ENCODE measurements at places on chromosomes 2 and 18.
A peak's percentile ranks its signal among the peaks of the same experiment; 100 is the strongest.

- no peak for DNase-seq
Observed at GRCh38 chr2:69013142-69013839, at the start of gene ANTXR1. TSS of gene ANTXR1 (plus strand) at chr2:69013179. CDS start at chr2:69013500, 321 bp downstream.

DNA sequence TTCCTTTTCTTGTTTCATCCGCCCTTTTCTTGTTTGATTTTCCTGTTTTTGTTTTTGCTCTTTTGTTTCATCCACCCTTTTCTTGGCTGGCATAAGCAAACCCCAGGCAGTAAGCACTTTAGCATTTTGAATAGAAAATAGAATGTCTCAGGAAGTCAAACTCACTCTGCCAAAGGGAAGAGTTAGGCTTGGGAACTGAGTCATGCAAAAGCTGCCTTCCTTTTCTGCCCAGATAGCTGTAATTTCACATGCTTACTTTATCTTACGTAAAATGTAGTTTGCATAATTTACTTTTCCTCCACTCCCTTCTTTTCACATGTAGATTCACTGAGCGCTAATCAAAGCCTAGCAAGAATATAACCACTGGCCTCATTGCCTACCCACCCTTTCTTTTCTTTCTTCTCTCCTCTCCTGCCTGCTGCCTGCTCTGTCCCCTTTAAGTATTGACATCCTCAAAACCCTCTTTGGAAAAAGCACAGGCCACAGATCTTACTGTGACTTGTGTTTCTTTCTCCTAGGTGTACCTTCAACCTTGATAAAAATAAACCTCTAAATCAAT lies 48.4 kb downstream of the CNGA3 start:
- DNase-seq, result no peak

GRCh38 chr18:22174341-22175145 lies 5.2 kb downstream of the GATA6 start:
- DNase-seq, result no peak

GRCh38 chr2:177398290-177398683 lies 5.7 kb downstream of the AGPS start:
- DNase-seq, result no peak

DNA sequence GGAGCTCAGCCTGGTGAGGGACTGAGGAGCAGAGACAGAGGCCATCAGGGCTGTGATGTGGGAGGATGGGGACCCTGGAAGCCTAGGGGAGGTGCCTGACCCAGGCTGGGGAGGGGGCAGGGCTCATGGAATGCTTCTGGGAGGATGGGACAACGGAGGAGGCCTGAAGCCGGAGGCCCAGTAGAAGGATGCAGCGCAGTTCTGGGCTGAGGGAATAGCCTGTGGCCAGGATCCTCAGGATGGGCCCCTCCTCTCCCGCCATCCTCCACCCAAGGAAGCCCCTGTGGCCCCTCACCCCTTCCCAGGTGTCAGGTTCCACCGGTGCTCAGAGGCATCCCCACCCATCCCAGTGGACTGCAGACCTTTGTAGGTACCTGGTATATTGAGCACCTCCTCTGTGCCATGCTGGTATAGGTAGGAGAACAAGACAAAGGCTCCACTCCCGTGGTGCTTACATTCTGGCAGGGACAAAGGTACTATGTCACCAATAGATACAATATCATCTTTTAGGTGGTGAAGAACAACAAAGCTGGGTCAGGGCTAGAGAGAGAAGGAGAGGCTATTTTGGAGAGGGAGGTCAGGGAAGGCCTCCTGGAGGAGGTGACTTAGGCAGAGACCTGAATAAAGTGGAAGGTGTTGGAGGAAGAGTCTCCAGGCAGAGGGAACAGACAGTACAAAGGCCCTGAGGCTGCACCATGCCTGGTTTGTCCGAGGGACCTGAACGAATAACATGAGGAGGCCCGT lies 2.7 kb downstream of the ZAP70 start:
- DNase-seq, result no peak

DNA sequence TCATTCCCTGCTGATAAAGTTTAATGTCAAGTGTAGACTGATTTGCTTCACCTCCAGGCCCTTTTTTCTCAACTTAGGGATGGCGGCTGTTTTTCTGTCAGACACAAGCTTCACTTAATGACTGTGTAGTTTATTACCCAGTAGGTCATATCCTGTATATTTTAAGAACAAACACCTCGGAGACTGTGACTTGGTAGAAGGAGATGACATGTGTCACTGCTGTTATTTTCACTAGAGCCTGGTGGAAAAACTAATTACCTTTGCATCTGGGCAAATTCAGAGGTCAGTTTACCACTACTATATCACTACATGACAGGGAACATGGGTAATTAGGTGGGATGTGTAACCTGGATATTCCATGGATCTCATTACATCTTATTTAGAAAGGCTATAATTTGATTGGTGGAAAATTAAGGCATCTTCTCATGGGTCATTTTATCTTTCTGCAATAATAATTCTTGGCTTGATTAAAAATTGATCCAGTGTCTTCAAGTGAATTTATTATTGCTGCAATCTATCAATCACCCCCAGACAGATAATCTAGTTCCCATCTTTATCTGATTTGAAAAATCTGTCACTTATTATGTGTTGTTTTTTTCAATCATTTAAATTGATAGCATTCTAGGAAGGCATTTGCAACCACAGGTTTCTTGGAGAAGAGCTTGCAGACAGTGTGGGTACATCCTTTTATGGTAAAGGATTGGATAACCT lies 353.8 kb upstream of the SPRED2 start:
- DNase-seq, result no peak

GRCh38 chr2:114754907-114755563 lies 312.6 kb downstream of the DPP10 start:
- no peak for DNase-seq

- no peak for DNase-seq
Observed at GRCh38 chr18:43681661-43682060, 404.4 kb upstream of the SYT4 start.

DNA sequence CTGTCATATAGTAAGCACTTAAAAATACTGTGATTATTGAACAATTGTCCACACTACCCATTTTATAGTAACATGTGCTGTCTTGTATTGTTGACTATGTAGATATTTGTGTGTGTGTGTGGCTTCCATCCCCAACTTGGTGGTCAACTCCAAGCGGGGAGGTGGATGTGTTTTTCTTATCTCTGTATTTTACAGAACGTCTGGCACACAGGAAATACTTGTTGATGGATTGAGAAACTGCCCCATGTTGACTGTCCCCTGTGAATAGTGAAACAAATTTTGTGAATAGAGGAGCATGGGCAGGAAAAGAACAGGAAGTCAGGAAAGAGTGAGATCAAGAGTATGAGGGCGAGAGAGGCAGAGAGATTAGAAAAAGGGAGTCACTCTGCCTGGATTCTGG lies 83.6 kb downstream of the CELF4 start:
- no peak for DNase-seq

- peak; percentile 28 for DNase-seq
Observed at GRCh38 chr2:158458617-158458920, 1.8 kb downstream of the PKP4 start.

- no peak for DNase-seq
Observed at GRCh38 chr2:133422931-133423351, 145.3 kb downstream of the NCKAP5 start.

- DNase-seq, result no peak
Observed at GRCh38 chr2:50443868-50444630, 587.9 kb downstream of the NRXN1 start.

GRCh38 chr2:189583227-189584198 lies 2.9 kb upstream of the SLC40A1 start:
- DNase-seq, result no peak

DNA sequence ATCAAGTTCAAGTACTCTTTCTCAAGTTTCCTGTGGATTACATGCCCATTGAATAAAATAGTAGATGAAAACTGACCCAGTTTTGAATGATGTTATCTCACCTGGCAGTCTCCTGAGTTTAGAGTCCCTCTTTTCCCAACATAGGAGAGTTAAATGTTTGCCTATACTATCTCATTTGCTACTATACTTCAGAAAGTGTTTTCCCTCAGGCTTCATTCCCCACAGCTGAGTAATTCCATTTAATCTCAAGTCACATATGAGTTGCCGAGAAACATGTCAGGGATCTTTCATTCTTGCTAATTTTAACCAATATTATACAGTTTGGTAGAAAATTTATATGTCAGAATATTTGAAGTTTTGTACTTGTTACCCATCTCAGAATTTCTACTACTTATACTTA lies 150.4 kb upstream of the CDH19 start:
- no peak for DNase-seq

GRCh38 chr2:204794624-204795023 lies 249.3 kb downstream of the PARD3B start:
- DNase-seq, result no peak

DNA sequence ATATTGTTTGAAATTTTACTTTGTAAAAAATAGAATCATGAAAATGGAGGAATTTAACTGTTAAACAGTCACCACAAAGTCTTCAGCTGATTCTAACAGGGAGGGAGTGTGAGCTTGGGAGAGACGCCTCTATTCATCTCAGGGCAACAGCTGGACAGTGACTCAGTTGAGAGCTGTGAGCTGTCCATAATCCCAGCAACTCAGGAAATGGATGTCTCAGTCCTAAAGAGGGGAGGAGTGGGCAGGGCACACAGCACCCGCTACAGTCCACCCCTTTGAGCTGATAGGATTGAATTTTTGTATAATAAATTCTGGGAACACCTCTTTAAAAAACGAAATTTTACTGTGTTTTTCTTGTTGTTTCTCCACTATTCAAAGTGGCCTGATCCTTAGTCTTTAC lies 255.1 kb upstream of the THUMPD2 start:
- no peak for DNase-seq

DNA sequence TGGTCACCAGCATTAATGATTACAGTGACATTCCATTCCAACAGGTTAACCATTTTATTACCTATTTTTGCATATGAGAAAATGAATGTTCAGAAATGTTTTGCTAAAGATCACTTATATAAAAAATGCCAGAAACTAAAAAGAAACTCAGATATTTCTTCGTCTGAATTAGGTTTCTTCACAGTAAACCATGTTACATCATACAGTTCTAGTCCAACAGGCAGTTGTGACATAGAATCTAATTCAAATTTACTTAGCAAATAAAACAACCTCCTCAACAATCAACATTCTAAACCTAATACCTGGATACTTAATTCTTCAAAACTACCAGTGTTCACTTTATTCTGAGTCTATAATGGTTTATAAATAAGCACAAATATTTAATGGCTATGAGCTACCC lies 416.3 kb upstream of the LRRTM4 start:
- DNase-seq, result no peak

DNA sequence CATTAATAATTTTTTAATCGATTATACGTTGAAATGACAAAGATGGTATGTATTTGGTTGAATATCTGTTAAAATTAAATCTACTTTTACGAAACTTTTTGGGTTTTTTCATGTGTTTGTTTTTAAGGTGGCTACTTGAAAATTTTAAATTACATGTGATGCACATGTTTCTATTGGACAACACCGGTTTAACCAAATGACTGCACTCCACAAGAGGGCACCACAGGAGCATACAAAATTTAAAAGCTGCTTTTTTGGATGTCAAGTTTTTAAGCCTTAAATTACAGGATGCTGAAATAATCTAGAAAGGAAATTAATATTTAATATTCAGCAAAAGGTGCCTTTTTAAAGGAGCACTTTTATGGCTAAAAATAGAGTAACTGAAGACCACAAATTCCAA lies 98.7 kb downstream of the ACVR1 start:
- no peak for DNase-seq

DNA sequence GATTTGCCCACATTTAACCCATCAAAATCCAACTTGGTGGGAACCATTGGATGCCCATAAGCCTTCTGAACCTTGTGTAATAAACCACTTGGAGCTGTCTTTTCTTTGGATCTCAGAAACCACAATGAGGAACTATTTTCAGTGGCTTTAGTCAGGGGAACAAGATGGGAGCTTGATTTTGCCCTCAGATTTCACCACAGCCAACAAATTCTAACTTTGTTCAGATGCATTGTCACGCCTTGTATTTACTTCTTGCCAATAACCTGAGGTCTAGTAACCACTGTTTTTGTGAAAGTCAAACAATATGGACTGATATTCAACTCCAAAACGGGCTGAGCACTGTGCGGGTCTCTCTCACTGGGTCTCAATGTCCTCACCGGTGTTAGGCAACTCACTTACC lies 508.2 kb downstream of the TNS1 start:
- no peak for DNase-seq

- DNase-seq, result no peak
Observed at GRCh38 chr2:152089238-152089637, 9.6 kb downstream of the CACNB4 start.

DNA sequence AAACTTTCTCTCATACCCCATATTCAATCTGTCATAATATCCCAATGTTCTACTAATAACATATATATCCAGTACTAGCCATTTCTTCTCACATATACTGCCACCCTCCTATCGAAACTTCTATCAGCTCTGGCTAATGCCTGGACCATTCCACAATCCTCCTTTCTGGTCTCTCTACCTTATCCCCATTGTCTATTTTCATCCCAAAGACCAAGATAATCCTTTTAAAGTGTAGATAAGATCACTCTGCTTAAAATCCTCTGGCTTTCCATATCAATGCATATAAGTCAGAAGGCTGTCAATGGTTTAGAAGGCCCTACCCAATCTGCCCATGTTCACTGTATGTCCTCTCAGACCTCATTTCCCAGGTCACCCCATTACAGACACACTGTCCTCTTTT lies 229.6 kb downstream of the ZEB2 start:
- no peak for DNase-seq

DNA sequence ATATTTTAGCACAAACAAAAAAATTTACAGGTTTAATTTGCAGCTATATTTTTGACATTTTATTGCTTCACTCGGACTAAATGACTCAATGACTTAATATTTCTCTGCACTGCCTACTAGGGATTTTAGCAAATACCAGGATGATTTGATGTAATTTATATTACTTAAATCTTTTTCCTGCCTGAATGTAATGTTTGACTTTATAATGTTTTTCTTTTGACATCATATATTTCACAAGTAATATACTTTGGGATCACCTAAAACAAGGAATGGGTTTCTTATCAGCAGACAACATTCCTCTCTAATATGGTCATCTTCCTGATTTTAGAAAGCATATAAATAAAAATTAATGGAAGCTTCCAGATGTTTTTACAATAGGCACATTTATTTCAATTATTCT lies 253.2 kb upstream of the EPC2 start:
- no peak for DNase-seq
